RCC 7860 (cell line): ENCODE measurements at places on chromosomes 13 and 19.
A peak's percentile ranks its signal among the peaks of the same experiment; 100 is the strongest.

DNA sequence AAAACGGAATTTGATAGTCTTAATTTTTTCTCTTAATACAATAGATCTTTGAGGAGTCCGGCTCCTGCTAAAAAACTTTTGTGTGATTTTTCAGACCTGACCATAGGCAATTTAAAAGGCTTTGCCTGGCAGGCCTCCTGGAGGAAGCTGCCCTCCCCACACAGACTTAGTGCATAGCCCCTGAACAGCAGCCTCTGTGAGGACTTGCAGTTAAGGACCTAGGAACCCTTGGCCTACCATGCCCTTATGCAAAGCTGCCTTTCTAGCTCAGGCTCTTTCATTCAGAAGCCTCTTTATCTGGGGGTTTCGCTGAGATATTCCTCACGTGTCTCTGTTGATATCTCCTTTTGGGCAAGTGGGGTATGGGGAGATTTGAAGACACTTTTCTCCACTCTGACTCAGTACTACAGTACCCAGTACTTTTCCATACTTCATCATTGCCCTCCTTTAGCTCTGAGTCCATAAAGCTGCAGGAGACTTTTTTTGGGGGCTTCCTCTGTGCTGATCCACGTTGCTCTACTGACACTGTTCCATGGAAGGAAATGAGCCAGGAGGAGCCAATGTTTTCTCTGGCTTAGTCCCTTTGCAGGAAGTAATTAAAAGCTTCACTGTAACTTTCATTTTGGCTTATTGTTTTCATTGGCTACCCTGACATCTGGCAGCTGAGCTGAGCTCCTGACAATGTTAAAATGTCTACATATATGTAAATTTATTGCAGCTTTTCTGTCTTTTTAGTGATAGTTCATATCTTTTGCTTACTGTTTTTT, 283.1 kb downstream of the TDRD3 start:
- no peak for DNase-seq

DNA sequence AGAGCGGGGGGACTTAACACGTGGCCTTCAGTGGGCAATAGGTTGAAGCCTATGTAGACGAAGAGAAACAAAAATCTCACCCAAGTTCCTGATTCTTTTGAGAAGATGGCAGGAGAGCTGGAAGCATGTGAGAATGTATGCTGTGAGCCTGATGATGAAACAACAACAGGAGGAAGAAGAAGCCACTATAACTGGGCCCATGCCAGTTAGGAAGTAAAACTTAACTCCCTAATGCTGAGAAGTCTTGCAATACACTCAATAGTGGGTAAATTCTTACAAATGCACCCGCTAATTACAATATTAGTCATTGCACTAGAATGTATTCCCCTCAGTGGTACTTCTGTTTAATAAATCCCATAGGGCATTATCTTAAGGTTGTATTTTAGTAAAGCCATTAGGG, 9.1 kb downstream of the PCDH17 start:
- no peak for DNase-seq

DNA sequence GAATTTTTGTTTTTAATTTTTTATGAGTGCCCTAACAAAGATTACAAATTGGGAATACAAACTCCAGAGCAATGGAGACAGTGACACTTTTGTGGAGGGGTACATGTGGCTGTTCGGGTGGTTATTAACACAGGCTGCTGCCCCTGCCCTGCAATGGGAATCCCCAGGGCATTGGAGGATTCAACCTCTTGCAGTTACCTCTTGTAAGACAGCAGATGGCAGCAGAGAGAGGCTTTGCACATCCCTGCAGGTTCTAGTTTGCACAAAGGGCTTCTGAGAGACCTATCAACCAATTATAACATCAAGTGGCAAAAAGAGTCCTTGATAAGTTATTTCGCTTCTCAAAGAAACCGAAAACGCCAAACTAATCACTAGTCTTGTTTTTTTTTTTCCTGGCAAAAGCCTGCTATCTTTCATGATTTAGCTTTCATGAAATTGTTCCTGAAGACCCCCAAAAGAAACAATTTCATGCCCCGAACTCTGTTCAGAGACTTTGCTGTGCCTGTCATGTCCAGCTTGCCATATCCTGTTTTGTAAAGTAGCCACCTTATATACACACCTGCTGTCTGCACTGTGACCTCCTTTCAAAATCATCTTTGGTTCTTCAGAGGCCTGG, 10.4 kb downstream of the GJB2 start:
- DNase-seq, result peak; percentile 60

GRCh38 chr19:18416778-18417249, 2.4 kb upstream of the SSBP4 start:
- DNase-seq, result peak; percentile 80

DNA sequence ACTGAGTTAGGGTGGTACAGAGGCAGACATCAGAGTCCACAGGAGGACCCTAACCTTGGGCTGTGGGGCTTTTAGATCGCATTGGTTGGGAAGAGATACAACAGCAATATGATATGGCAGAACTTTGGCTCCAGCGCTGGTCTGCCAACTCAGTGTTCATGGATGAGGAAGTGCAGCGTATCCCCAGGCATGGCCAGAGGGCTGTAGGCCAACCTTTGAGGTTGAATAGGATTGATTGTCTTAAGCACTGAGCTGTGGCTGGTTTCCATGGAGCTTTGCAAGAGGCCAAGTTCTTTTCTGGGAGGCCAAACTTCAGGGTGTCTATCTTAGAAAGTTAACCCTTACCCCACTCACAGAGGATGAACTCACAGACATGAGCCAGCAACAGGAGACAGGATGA, 144.1 kb upstream of the TMTC4 start:
- DNase-seq, result no peak

GRCh38 chr13:38951525-38952313, 38.9 kb downstream of the STOML3 start:
- DNase-seq, result no peak

DNA sequence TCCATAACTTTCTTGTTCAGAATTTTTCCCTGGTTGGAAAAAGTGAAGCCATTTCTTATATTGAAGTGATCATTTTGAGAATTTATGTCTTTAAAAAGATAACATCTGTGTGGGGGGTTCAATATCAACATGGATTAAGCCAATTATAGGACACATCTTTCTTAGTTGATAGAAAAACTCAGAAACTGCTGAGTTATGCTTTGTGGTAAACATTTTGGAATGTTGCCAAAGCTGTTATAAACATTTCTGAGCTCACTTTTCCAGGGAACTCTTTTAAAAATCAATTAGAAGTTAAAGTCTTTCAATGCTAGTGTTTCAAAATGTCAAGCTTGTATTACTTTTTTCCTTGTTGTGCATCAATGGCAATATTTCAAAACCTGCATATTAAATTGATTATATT, 248.8 kb downstream of the DACH1 start:
- no peak for DNase-seq

DNA sequence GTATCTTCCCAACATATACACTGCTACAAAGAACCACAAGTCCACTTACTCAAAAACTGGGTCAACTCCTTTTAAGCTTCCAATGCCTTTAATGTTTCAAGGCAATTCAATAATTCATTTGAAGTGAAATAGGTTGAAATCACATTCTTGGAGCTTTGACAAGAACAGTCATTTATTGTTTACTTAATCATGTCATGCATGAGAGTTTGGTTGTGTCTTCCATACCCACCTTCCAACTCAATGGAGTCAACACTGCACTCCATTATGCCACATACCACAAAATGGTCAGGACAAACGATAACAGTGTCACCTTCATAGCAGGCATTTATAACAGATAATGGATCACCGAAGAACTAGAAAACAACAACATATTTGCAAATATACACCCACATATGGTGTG, 506.3 kb downstream of the UQCRFS1 start:
- DNase-seq, result peak; percentile 11

GRCh38 chr19:35389192-35389861, 18.5 kb downstream of the GPR42 start:
- DNase-seq, result no peak

- no peak for DNase-seq
Measured at GRCh38 chr13:72782717-72783116, 784 bp downstream of the PIBF1 start.

GRCh38 chr19:57566396-57567265, 7.0 kb upstream of the ZNF550 start:
- DNase-seq, result no peak

- no peak for DNase-seq
Measured at GRCh38 chr13:99966064-99966805, 5.3 kb downstream of the ZIC5 start.

DNA sequence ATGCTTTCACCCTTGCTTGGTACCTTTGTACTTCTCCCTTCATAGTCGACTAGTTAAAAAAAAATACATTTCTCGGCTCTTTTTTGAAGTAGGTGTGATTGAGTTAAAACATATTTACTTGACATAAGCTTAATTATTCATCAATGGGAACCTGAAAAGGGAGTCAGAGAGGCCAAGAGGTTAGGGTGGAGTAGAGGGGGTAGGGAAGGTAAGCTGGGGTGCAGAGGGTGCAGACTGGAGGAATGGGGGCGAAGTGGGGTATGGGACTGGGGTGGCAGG, 701 bp upstream of the HIF3A start:
- no peak for DNase-seq
